ENCODE measurements at places on chromosomes 11 and 22.

- DNase-seq: no peak
These were observed 92.1 kb downstream of the INSC start for GRCh38 chr11:15206791-15207190.

GRCh38 chr11:13258855-13259254 is 18.7 kb upstream of the BMAL1 start:
- DNase-seq: no peak

- DNase-seq: no peak
These were observed 111.6 kb downstream of the DBX1 start for GRCh38 chr11:20048707-20049106.

DNA sequence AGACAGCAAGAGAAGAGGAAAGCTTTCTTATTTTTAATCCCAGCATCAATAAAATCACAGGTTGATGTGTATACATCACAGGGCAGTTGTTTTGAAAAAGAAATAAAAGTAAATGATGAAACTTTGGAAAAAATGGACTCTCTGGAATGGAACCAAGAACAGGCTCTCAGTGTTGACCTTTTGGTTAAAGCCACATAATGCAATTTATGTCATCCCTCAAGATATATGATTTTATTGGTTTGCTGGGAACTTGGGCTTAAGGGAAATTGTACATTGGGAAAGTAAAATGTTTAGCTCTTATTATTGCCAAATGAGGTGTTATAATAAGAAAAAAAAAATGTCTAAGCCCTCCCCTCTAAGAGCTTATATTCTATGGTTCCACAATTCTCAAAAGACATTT is 139.8 kb upstream of the MTNR1B start:
- no peak for DNase-seq

- peak; percentile 22 for DNase-seq
These were observed 230.1 kb downstream of the MIAT start for GRCh38 chr22:26887456-26887855.

- no peak for DNase-seq
These were observed 60.1 kb downstream of the SCN3B start for GRCh38 chr11:123594188-123594901.

DNA sequence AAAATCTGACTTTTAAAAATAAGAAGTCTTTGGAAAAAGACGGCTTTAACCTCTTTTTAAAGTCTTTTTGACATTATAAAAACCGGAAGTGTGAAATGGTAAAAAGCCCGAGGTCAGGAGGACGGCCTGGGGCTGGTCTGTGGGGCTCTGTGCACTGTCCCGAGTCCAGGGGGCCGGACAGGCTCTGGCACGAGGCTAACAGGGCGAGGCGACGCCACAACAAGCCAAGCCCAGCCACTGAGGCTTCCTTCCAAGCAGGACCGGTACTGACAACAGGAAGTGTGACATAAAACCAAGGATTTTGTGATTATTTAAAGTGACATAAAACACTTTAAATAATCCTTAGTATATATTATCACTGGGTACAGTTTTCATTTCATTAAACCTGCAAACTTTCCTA is 39.2 kb downstream of the BRD1 start:
- no peak for DNase-seq

GRCh38 chr11:111334532-111335502 is 36.5 kb downstream of the POU2AF3 start:
- DNase-seq: no peak

DNA sequence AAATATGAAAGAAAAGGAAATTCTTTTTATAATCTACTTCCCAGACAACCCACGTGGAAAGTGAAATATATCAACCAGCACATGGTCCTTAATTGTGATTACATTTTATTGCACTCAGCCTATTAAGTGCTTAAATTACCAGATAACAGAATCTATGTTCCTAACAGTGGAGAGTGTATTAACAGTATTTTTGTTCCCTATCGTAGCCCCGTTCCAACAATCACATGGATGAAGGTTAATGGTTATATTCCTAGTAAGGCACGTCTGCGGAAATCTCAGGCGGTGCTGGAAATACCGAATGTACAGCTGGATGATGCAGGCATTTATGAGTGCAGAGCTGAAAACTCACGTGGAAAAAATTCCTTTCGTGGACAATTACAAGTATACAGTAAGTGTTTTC is 626.1 kb upstream of the ARHGAP42 start:
- no peak for DNase-seq

GRCh38 chr22:29463629-29464028 is 16.4 kb upstream of the NEFH start:
- no peak for DNase-seq

DNA sequence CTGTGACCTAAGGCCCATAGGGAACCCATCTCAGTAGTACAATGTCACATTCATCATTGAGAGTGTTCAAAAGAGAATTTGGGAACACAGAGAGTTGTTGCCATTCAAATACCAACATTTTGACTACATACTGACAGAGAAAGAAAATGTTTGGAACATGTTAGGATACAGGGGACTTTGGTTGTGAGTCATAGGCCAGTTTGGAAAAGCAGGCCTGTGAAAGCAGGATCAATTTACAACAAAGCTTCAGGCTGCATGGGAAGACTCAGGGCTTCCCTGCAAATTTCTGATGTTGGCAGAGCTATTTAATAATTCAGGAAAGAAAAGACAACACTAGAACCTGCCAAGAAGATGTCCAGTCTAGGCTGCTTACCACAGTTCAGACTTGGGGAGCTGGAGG is 374 bp downstream of the NLRP10 start:
- DNase-seq: no peak

GRCh38 chr11:102685338-102685737 is 20.2 kb downstream of the MMP27 start:
- no peak for DNase-seq

DNA sequence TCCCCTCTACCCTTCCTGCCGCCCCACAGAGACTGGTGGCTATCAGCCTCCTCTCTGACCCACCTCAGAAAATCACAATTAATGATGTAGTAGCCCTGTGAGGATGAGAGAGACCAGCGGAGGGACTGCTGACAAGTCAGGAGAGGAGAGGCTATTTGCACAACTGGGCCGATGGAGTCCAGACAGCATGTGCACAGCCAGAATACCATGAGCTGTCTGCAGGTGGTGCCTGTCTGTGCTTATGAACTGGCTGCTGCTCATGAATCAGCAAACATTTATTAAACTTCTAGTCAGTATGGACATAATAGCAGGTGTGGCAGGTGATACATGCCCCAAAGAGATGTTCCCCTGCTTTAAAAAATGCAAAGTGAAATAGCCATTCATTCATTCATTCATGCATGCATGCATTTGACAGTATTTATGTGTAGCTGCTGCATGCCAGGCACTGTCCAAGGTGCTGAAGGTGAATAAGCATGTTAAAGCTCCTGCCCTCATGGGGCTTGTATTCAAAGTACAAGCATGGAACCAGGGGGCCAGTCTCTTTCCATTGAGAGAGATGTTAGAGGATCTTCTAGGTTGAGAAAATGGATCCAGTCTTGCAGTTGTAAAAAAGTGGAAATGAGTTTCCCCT is 141.3 kb downstream of the GRIK4 start:
- peak; percentile 31 for DNase-seq

DNA sequence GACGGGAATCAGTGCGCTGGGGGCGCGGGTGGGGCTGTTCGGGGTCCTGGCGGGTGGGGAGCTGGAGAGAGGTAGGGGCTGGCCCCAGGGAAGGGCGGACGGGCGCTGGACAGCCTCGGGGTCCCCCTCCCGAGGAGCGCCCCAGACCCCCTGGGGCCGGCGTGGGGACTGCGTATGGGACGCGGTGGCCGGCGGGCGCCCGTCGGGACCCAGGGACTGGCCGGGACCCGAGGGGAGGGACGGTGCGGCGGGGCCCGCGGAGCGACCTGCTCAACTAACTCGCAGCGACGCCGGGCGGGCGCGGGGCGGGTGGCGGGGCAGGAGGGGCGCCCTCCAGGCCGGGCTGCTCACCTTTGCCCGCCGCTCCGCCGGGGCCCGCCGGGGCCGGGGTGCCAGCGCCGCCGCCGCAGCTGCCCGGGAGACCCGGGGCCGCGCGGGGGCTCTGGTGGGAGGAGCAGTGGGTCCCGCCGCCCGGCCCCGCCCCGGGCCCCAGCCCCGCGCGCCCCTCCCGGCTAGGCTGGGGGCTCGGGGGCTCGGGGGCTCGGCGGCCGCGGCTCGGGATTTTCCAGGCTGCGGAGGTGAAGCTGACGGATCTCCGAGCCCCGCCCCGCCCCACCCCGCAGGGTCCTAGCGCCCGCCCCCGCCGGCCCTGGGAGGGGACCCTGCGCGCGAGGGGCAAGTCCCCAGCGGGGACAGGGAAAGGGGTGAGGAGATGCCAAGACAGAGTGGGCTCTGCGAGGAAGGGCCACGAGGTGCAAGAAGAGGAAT is 12.3 kb downstream of the STARD10 start:
- DNase-seq: peak; percentile 70

DNA sequence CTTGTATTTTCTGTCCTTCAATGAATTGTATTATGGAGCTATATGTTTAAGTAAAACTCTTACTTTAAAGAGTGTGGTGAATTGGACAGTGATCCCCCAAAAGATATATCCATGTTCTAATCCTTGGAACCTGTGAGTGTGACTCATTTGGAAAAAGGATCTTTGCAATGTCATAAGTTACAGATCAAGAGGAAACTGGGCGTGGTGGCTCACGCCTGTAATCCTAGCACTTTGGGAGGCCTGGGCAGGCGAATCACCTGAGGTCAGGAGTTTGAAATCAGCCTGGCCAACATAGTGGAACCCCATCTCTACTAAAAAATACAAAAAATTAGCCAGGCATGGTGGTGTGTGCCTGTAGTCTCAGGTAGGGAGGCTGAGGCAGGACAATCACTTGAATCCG is 36.7 kb downstream of the ELF5 start:
- no peak for DNase-seq

- DNase-seq: no peak
These were observed 7.6 kb upstream of the SORL1 start for GRCh38 chr11:121444526-121444925.

DNA sequence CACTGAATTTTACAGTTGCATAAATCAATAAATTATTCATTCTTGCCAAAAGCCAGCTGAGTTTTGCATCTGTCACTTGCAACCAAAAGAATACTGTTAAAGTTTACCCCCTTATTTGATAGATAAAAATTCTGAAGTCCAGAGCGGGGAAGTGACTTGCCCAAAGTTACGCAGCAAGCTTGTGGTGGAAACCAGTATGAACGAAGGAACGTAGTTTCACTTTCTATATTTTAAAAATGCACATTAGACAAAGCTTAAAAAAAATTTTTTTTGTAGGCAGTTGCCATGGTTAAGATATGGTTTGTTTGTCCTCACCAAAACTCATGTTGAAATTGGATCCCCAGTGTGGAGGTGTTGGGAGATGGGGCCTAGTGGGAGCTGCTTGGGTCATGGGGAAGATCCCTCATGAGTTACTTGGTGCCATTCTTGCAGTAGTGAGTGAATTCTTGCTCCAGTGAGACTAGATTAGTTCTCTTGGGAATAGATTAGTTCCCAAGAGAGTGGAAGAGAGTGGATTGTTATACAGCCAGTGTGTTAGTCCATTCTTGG is 46.3 kb upstream of the SEZ6L start:
- DNase-seq: no peak

- no peak for DNase-seq
These were observed 3.5 kb upstream of the PIK3C2A start for GRCh38 chr11:17211286-17211685.

DNA sequence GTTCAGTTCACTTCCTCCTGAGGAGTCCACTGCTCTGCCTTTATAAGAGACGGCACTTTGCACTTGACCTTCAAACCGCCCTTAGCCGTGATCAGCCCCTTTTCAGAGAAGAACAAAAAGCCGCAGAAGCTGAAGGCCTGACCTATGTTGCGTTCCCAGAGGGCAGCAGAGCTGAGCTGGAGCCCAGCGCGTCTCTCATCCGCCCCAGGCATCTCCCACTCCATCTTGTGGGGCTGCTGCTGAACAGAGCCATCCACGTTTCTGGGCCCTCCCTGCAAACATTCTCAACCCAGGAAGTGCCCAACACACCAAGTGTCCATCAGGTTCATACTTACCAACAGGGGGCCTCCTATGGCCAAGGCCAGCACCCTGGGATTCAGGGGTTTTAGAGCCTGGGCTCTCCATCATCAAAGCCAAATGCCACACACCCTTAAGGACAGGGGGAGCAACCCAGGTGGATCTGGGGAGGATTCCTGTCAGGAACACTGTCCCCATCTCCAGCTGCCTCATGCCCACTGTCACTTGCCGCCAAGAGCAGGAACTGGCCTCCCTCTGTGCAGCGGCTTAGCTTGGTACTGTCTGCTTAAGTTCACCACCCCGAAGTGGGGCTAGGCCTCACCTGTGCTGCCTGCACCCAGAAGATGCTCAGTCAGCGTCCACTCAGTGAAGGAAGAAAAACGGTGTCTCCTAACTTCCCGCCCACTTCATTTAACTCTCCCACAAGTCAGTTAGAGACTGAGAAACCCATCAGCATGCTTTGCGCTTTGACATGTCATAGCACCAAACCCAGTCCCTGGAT is 16.0 kb upstream of the EFCAB6 start:
- DNase-seq: no peak

GRCh38 chr11:128304666-128305485 is 282.5 kb downstream of the ETS1 start:
- DNase-seq: no peak

- DNase-seq: no peak
These were observed 560.3 kb upstream of the CHORDC1 start for GRCh38 chr11:90783111-90783510.

GRCh38 chr11:35541621-35542375 is 16.4 kb upstream of the PAMR1 start:
- no peak for DNase-seq

- no peak for DNase-seq
These were observed 7.0 kb upstream of the SH3BP1 start for GRCh38 chr22:37632174-37633088.

DNA sequence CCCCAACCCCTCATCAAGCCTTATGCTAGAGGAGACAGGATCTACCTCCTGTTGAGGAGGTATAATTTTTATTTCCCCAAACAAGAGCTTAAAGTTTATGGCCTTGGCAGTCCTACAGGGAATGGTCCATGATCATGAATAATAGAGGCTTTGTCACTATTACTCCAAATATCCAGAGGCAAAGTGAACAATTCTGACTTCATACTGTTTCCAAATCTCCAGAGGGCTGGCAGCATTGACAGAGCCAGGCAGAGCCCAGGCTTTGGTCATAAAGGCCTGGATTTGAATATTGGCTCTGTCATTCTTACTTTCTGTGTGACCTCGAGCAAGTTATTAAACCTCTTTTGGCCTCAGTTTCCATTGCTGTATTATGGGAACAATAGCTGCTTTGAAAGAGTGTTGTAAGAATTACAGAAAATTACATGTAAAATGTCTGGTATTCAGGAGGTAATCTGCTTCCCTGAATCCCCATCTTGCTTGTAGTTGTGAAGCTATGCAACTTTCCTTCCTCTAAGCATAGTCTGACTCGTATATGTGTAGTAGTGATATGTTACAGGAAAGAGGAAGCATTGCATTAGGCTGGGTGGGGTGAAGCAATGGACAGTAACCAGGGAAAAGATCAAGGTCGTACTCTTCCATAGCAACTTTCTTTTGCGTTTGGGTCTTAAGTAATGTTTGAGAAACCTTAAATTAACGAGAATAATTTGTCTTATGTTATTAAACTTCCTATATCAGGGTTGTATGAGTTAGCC is 88.8 kb downstream of the CD44 start:
- DNase-seq: no peak
